ENCODE measurements at places on chromosomes 4 and X.

- DNase-seq, result no peak
Measured at GRCh38 chr4:163663454-163664225, 169.2 kb downstream of the TMA16 start.

- no peak for DNase-seq
Measured at GRCh38 chr4:30461218-30461617, 259.0 kb upstream of the PCDH7 start.

- no peak for DNase-seq
Measured at GRCh38 chrX:3124031-3124430, 82.8 kb downstream of the ARSF start.

GRCh38 chr4:100848841-100849240 lies 331.0 kb upstream of the EMCN start:
- no peak for DNase-seq

GRCh38 chr4:22869235-22869634 lies 176.5 kb downstream of the GBA3 start:
- DNase-seq, result no peak

GRCh38 chrX:18288716-18289115 lies 65.8 kb downstream of the SCML2 start:
- no peak for DNase-seq

DNA sequence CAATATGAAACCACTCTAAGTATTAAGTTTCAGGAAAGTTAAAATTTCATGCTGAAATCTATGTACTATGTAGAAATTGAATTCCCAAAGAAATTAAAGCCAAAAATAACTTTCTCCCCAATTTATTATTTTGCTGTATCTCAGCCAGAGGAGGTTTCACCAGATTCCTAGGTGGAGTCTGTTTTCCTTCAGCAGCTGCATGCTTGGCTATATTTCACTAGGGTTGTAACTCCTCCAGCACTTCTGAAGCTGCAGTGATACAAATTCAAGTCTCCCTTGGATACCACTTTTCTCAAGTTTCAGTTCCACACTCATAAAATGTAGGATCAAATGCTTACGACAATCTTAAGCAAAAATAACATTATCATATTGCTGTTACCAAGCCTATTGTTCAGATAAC lies 41.2 kb upstream of the ZC4H2 start:
- DNase-seq, result no peak

Data from natural killer cell treated with Interleukin-12 subunit alpha and Interleukin-12 subunit beta and Interleukin-15 and Interleukin-18, amount 100 ng/mL, for 72 hours (primary cell).